ENCODE measurements at places on chromosomes 11 and 22.

- DNase-seq, result no peak
These were observed 70.0 kb upstream of the ALX4 start for GRCh38 chr11:44380009-44380313.

GRCh38 chr11:86625981-86626380 lies 46.4 kb downstream of the ME3 start:
- peak; percentile 61 for DNase-seq

GRCh38 chr22:38031491-38031890 lies 25.7 kb upstream of the PICK1 start:
- no peak for DNase-seq

GRCh38 chr11:126284829-126285228 lies 1.9 kb downstream of the TIRAP start:
- DNase-seq, result peak; percentile 87

- no peak for DNase-seq
These were observed 16.4 kb downstream of the ZBED4 start for GRCh38 chr22:49869845-49870712.

- DNase-seq, result no peak
These were observed 5.0 kb upstream of the PLEKHA7 start for GRCh38 chr11:17019232-17019631.

DNA sequence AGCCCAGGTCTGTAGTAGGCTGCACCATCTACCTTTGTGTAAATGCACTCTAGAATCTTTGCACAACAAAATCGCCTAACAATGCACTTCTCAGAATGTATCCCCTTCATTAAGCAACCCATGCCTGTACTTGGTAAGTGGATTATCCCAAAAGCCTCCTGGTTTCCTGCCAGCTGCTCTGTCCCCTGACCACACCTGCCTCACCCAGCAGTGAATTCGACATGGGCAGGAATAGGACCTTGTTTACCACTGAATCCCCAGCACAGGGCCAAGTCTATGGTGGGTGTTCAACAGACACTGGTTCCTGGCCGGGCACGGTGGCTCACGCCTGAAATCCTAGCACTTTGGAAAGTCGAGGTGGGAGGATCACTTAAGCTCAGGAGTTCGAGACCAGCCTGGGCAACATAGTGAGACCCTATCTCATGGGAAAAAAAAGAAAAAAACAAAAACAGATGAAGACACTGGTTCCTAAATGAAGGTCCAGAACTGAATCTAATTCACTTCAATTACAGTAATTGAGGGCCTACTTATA lies 5.1 kb upstream of the SYCE3 start:
- no peak for DNase-seq

GRCh38 chr11:29956076-29956556 lies 60.7 kb downstream of the KCNA4 start:
- DNase-seq, result no peak

DNA sequence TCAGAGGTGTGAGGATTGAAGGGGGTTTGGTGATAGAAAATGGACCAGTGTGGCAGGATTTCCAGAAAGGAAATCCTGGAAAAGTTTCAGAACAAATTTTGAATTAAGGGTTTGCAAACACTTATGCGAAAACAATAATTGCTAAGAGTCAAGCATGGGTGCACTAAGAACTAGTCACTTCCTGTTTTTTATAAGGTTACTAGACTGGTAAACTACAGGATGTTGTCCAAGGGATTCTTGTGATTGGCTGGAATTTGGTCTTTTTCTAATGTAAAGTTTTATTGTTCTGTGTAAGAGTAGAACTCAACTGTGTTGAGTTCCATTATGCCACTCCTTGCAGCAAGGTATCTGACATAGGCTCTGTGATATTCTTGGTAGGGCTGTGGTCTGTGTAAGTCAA lies 54.1 kb downstream of the LIF start:
- DNase-seq, result no peak

DNA sequence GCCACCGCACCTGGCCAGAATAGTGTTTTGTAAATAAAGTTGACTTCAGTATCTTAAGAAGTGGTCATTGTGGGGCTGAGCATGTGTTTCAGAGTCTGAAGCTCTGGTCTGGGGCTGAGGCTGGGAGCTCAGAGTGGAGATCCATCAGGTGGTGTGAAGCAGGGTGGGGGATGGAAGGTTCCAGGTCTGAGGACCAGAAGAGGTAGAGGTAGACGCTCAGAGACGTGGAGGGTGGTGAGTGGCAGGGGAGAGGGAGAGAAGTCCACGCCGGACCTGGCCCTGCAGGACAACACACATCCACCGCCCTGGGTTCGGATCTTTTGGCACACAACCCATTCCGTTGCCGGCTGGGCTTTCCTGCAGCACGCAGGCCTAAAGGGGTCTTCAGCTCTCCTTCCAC lies 40.7 kb downstream of the ARHGAP8 start:
- no peak for DNase-seq

DNA sequence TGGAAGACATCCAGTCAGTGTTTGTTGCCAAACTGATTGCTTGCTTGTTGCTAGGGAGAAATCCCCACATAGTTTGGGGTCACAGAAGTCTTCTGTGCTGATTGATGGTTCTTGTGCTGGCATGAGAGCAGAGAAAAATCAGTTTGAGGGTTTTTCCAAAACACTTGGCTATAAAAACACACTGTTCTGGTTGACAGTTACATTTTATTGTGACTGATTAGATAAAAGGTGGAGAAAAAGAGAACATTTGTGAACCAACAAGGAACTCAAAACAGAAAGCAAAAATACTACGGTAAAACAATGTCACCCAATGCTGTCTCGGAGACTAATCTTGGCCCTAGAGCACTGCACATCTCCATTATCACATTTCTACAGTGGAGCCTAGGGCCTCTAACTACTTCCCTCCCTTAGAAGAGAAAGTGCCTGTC lies 14.4 kb upstream of the EIF4G2 start:
- peak; percentile 27 for DNase-seq

- no peak for DNase-seq
These were observed 7.8 kb downstream of the WT1 start for GRCh38 chr11:32427616-32427934.

- DNase-seq, result peak; percentile 18
These were observed 585.4 kb downstream of the SOX6 start for GRCh38 chr11:15770798-15771414.

- DNase-seq, result peak; percentile 33
These were observed 1.5 kb downstream of the SLC43A1 start for GRCh38 chr11:57513911-57514537.

- no peak for DNase-seq
These were observed 60.2 kb upstream of the CRTAM start for GRCh38 chr11:122778148-122778547.

GRCh38 chr11:92393218-92393617 lies 168.6 kb downstream of the FAT3 start:
- DNase-seq, result no peak

DNA sequence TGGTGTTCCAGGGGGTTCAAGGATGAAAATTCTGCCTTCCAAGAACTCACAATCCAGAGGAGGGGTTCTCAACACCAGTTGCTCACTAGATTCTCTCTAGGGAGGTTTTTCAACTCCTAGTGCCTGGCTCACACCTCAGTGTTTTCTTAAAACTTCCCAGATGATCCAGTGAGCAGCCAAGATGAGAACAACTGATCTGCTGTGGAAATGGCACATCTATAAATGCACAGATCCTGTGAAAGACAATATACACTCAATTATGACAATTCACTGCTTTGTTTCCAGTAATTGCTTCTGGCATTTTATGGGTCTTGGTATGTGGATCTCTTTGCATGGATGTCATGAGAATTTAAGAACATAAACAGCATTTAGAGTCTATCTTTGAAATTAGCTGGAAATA lies 45.2 kb upstream of the PRSS23 start:
- DNase-seq, result no peak

GRCh38 chr11:31844351-31844750 lies 33.2 kb upstream of the PAX6 start:
- DNase-seq, result peak; percentile 7

DNA sequence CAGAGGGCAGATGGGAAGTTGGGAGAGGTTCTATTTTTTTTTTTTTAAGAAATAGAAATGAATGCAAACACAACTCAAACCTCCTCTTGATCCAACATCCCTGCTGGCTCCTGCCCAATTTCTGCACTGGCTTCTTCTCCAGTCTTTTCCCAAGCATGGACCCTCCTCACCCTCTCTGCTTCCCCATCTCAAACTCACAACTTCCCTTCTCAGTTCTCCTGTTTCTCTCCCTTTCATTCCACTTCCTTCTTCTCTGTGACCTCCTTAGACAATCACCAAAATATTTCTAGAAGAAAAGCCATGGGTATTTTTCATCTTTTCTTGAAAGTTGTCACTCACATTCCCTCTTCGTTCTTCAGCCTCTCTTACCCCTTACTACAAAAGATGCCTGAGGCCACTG lies 85.2 kb upstream of the VPREB1 start:
- no peak for DNase-seq

DNA sequence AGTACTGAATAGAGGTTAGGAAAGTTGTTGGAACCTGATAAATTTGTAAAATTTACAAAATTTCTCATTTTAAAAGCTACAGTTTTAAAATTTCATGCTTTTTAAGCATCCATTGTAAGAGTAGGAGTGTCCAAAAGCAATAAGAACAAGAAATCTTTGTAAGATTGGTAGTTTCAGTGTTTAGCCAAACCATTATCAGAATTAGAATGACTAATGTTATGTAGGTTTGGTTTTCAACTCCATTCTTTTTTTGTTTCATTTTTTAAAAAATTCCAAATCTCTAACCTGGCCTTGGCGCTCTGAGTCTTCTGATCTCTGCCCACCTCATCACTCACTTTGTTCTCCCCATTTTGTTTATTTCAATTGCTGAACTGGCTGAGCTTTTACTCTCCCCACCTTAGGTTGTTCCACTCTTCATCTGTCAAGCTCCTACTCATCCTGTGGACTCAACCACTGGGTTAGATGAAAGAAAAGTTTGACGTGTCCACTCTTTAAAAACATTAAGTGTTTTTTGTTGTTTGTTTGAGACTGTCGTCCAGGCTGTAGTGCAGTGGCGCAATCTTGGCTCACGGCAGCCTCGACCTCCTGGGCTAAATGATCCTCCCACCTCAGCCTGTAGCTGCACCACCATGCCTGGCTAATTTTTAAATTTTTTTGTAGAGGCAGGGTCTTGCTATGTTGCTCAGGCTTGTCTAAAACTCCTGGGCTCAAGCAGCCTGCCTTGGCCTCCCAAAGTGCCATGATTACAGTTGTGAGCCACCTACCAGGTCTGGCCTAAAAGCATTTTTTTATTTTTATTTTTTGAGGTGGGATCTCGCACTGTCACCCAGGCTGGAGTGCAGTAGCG lies 14.0 kb downstream of the EP300 start:
- DNase-seq, result peak; percentile 38

DNA sequence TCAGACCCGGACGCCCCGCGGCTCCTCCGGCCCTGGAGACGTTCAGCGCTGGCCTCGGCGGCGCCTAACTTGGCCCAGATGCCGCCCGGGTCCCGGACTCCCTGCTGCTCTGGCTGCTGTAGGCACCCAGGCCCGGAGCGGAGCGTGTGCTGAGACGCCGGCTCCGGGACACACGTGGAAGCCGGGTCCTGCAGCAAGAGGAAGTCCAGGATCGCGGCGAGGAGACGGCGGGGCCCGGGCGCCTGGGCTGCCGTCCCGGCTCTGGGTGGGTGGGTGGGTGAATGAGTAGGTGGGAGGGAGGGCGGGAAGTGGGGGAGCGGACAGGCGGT lies 223 bp downstream of the WT1 start:
- no peak for DNase-seq

DNA sequence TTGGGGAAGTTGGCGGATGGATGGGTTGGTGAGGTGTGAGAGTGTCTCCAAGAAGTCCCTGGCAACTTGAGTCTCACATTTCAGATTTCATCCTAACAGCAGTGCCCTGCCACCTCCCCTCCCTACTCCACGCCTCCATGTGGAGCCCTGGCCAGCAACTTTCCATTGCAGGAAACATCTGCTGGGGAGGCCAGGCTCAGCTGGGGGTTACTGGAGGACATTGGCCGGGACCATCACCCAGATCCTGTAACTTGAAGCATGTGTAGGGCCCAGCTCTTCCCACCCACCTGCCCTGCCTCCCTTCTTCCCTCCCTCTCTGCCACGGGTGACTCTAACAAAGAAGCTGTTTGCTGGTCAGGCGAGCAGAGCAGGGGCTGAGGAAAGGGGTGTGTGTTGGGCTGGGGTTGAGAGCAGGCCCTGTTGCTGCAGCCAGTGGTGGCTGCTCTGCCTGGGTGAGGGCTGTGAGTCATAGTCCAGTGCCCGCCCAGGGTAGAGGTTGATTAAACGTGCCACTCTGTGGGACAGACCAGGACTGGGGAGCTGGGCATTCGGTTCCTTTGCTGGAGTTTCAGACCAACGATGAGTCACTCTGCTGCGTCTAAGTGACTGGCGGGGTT lies 64.0 kb downstream of the SCN3B start:
- DNase-seq, result peak; percentile 74

DNA sequence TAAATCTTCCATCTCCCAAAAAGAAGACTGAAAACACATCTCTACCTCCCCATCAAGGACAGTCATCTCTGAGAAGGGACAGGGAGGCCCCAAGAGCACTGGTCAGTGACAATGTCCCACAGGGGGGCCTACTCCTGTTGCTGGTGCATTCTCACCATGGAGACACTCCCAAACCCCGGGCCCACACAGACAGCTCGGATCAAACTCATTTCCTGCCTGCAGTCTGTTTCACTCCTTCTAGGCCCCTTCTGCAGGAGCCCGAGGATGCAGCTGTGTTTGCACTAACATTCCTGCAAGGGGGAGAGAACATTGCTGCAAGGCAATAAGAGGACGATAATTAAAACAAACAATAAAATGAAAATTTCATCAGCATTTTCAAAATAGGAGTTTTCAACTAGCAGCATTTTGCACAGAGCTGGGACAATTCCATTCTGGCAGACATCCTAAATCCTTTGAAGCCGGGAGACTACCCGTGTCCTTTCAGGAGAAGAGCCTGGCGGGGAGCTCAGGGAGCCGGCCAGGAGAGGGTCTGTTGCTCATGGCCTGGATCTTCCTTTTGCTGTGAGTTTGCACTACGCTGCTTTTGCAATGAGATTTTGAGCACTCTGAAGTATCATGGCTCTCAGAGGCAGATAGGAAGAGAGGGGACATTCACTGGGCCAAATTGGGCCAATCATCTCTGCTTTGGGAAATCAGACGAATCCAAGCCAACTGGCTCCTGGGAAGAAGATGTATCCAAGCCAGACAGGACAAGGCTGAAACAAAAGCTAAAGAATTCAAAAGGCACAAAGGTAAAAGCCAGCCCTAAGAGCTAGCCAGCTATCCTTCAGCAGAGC lies 33.2 kb downstream of the SPATA19 start:
- DNase-seq, result no peak

GRCh38 chr11:33109294-33109895 lies 51.9 kb downstream of the CSTF3 start:
- no peak for DNase-seq

DNA sequence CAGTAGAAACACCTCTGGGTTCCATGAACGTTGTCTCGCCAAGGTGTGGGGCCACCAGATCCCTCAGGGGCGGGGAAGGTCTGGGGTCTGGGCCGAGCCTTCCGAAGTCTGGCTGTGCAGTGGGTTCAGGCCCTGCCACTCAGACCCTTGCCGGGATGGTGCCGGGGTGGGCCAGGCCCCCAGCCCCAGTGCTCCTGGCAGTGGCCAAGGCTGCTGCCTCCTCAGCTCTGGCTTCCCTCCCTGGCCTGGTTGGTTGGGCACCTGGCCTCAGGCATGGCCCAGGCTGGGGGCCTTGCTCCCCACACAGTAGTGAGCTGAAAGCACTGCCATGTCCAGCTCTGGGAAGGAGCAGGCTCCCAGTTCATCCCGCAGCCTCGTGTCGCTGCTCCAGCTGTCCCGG lies 48.2 kb upstream of the PPARA start:
- no peak for DNase-seq

GRCh38 chr11:69887841-69888427 lies 68.7 kb upstream of the FGF3 start:
- DNase-seq, result no peak
